Hepatocyte (in vitro differentiated cells): ENCODE measurements at places on chromosomes 1 and 21. TPM values are rescaled to one million over a fixed set of nuclear protein-coding genes. Genes with fewer than 3 reads are reported as not detected.
A peak's percentile ranks its signal among the peaks of the same experiment; 100 is the strongest.

GRCh38 chr1:110136911-110137310 lies 13.4 kb upstream of the SLC6A17 start:
- DNase-seq: peak; percentile 56

DNA sequence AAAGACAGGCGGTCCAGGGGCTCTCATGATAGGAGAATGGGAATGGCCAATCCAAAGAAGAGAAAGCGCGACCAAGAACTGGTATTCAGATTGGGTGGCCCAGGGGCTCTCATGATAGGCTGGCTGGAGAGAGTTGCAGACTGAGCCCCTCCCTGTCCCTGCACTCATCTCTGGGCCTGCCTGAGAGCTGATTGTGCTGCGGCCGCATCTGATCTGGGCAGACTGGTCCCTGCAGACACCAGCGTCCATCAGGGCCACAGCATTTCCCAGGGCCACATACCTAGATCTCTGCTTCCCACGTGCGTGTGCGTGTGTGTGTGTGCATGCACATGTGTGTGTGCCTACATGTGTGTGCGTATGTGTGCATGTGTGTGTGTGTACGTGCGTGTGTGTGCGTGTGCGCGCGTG lies 30.4 kb upstream of the MAN1C1 start:
- DNase-seq: no peak

- DNase-seq: no peak
Observed at GRCh38 chr1:68313735-68314134, 81.4 kb upstream of the WLS start.

GRCh38 chr1:87330057-87330884 lies 1.6 kb downstream of the LMO4 start:
- peak; percentile 44 for DNase-seq

DNA sequence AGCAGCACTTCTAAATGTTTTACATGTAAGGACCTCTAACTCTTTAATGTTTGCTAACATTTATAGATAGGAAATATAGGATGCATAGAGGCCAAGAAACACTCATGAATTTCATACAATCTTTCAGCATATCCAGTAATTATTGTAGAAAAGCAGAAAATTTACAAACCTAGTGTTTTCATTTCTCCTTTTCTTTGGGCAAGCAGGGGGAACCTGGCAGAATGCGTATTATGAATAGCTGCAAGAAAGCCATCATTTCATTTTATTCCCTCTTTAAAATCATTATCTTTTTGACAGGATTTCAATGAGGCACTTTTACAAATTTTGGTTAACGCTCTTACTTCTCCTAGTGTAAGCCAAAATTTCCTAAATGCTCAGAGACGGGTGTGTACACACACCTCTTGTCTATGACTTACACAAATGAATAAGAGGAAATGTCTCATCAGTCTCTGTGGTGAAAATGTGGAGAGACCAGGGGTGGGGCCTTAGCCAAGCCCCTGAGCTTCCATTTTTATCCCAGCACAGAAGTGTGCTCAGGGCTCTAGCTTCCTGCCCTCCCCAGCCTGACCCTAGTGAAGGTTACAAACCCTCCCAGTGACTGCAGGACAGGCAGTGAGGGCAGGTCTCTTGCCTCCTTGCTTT lies 91.6 kb downstream of the LRRC8C start:
- DNase-seq: no peak

DNA sequence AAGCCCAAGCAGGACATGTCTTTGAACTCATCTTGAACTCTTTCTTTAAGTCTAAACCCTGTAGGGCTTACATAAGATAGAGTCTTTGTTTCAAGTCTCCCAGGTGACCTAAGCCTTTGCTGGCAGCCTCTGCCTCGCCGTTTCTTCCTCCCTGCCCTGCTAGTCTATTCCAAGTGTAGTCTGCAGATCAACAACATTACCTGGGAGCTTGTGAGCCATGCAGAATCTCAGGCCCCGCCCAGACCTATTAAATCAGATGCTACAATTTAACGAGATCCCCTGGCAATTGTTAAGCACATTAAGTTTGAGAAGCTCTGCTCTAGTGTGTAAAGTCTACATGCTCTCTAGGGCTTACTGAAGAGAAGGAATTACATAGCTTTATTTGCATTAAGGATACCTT lies 271.6 kb downstream of the PBX1 start:
- peak; percentile 8 for DNase-seq

DNA sequence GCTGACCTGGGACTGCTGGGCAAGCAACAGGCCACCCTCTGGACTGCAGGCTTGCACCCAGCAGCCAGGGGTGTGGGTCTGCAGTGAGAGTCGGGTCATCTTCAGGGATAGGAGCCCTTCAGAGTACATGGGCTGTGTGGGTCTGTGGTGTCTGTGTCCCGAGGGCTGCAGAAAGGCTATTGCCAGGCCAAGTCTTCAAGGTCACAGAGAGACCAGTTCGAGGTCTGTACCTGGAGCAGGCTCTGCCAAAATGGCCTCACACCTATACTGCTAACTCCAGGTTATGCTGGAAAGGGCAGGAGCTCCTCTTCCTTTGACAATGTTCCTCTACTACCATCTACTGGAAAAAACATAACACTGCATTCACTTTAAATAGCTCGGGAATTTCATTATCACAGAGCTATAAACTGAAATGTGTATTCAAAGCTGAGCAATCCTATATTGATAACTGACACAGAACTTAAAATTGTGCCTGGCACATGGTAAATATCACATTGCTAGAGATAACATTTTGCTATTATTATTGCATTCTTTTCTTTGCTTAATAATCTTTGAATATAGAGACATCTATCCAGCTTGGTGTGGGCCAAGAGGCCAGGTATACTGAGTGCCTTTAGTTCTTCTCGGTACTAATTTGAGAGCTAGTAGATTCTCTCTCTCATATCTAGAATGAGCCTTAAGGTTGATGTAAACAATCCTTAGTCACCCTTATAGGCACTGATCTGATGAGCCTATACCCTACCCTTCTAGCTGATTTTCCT lies 6.9 kb upstream of the DNAH14 start:
- peak; percentile 57 for DNase-seq

- DNase-seq: no peak
Observed at GRCh38 chr1:223843934-223844786, 1.6 kb downstream of the TP53BP2 start.

GRCh38 chr1:39292401-39292800 lies 87.9 kb downstream of the MACF1 start:
- no peak for DNase-seq

DNA sequence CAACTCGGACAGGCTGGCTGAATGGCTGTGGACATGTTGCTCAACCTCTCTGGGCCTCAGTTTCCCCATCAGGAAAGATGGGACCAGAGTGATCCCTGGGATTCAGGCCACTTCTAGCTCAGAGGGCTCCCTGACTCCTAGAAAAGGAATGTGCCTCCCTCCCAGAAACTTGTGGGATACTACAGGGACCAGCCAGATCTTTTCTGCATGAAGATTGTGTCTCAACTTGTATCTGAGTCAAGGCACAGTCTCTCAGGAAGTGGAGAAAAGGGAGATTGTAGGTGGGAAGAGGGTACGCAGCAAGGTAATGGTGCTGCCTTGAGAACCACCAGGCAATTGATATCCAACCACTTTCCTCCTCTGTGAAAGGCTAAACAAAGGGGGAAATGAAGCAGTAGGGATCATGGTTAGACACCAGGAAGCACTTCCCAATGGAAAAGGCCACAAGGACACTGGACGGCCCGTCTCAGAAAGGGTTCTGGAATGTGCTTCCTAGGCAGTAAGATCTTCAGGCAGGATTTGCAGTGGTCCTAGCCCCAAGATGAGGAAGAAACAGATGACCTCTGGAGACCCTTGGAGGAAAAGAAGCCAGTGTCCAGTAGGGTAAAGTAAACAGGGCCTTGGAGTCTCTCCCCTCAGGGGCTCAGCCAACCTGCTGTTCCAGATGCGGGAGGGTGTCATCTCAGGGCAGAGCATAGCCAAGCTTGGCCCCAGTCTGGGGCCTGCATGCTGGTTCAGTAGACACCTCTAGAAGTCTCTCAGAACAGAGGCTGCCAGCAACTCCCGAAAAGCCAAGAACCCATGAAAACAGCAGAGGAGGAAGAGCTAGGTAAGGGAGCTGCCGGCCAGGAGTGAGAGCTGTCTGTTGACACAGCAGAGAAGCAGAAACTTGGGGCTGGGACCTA lies 16.8 kb downstream of the IFFO2 start:
- DNase-seq: no peak

DNA sequence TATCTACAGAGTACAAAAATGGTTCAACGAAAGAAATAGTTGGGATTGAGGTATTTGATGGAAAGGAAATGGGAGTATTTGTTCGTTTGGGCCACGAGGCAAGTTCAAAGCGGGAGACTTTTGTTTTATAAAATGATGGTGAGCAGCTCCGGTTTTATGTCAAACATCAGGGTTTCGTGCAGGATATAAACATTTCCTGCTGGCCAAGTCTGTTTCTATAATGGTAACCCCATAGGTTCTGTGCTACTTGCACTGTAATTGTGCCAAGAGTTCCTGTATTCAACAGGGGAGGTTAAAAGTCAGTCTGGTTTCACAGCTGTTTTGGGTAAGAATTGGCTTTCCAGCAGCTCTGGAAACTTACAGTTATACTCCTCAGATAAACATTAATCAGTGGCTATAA lies 290.3 kb upstream of the NRIP1 start:
- no peak for DNase-seq

DNA sequence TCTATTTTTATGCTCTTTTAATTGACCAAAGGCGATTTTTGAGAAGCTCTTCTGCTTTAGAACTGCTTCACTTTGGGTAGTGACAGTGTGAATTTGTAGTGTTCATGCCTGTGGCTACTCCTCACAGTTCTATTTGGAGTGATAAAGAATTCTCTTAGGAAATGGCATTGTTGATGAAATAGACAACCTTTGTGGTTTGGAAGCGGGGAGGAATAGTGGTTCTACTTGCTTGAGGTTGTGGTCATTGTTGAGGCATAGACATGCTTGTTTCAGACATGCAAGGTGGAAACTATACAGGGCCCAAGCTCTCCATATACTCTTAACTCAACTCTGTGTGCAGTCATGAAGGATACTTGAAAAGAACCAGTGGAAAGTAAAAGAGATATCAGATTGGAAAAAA lies 481.1 kb upstream of the NEGR1 start:
- DNase-seq: no peak

Gene CYP2J2
- 2.7 and 6.1 TPM in 2 replicates for polyA plus RNA-seq

Gene TDRD10
- 0.09 TPM in 1 of 2 replicates, not detected in the other for polyA plus RNA-seq

Gene SMIM1
- 116 and 118 TPM in 2 replicates for polyA plus RNA-seq
